ENCODE measurements at places on chromosomes 4 and X.

DNA sequence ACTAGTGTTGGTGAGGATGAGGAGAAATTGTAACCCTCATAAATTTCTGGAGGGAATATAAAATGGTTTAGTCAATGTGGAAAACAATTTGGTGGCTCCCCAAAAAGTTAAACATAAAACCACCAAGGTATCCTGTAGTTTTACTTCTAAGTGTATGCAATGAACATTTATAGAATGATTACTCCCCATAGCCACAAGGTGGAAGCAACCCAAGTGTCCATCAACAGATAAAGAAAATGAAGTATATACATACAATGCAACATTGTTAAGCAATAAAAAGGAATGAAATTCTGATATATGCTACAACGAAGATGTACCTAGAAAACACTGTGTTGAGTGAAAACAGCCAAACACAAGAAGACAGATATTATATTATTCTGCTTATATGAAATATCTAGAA lies 569.1 kb upstream of the GRID2 start:
- no peak for DNase-seq

- DNase-seq = no peak
Measured at GRCh38 chrX:70066646-70067045, 4.4 kb downstream of the OTUD6A start.

GRCh38 chrX:108224218-108224617 lies 132.6 kb downstream of the ATG4A start:
- no peak for DNase-seq

DNA sequence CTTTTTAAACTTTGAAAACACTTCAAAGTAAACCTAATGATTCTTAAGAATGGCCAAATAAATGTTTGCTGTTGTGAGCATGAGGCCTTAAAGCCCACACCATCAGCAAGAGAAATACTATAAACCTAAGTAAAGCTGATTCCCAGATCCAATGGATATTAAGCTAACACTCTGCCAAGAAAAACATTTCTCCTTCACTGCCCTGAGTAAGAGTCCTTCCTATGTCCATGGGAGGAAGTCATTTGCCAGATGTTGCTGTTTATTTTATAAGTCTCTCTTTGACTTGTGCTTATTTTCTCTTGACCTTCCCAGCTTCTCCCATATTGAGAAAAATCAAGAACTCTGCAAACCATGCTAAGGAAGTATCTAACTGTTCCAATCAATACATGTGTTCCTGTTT lies 154.3 kb upstream of the EDNRA start:
- peak; percentile 82 for DNase-seq

DNA sequence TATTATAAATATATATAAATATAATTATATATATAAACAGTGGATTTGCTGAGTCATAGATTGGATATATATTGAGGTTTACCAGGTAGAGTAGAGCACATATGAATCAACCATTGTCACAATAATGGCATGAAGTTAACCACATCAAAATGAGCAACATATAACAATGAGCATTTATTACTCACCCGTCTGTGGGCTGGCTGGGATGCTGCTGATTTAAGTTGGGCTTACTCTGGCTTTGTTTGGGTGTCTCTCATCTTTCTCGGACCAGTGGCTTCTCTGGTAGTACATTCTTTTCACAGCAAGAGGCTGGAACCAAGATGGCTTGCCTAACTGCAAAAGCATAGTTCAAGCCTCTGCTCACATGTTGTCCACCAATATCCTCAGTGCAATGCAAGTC lies 111.7 kb upstream of the TAPT1 start:
- no peak for DNase-seq

DNA sequence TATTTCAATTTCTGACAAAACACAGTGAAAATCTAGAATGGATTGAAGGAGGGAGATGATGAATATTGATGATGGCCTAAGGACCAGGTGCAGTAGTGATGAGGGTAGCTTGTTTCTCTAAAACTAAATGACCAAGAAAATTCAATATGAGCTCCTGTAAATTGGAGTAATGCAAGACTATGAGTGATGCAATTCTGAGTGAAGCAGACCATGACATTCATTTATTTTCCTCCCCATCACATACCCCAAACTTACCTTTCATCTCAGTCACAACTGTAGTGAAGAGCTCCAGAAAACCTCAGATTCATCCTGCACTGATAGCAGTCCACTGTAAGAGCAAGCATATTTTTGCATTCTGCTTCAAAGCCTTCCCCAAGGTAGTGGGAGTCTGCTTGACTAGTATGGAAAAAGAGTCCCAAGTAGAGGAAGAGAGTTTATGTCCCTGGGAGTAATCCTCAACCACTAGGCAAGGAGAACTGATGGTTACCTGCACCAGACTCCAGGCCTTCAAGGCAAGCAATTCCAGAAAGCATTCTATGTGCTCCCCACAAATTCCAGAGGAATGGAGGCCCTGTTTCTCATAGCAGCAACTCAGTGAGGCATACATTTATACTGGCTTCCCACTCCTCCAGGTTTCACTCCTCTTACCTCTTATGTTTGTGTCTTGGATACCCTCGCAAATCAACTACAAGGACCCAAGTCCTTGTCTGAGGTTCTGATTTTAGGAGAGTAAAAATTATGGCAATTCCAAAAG lies 47.2 kb downstream of the CXCL1 start:
- DNase-seq = no peak

DNA sequence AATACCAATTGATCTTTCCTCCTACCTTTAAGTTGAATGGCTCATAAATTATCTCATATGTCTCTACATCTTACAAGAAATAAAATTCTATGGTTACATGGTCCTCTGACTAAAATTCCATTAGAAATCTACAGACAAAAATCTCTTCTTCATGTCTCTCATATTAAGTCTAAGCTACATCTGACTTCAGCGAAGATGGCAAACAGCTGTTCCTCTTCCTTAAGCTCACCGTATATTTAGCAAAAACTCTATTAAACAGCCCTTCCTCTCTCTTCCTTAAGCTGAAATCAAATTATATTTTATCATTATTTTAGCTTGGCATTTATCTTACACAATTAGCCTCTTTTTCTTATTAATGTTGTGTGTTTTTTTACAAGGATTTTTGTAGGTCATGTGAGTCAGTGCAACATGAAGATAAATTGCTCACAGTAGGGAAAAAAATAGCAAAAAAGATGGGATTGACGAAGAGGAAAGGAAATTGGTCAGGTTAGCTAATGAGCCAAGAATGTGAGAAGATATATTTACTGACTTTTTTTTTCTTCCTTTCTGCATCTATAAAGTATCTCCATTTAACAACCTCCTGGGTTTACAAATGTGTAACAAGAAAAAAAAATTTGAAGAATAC lies 2412.8 kb downstream of the ARAP2 start:
- DNase-seq = peak; percentile 82

GRCh38 chr4:21888195-21888976 lies 60.2 kb downstream of the KCNIP4 start:
- peak; percentile 96 for DNase-seq

GRCh38 chr4:123987408-123987807 lies 590.8 kb downstream of the SPRY1 start:
- no peak for DNase-seq

DNA sequence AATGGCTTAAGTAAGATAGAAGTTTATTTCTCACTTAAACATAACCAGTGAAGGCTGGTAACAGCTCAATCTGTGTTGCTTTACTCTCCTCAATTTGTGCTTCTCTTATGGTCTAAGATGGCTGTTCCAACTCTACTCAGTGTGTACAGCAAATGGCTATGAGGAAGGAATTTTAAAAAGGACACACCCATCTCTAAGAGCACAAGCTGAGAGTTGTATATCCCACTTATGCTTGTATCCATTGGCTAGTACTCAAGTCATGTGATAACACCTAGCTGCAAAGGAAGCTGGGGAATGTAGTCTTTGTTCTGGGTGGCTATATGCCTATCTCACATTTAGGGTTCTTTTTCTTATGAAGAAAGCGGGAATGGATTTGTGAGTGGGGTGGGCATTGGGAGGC lies 63.3 kb downstream of the GPAT3 start:
- DNase-seq = peak; percentile 63

DNA sequence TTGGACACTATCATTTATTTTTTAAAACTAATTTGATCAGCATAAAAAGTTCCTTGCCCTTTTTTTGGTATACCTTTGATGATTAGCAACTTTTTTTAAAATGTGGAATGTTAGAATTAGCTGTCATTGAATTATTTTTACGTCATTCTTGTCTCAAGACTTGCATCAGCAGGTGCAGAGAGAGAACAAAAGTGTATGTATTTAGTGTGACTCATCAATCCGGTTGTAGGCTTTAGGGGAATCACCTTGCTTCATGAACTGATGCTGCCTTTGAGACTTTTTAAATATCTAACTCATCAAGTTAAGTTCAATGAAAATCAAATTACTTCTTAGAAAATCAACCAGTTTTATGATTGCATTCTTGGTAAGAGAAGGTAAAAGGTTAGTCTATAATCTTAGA lies 125.1 kb downstream of the ARX start:
- DNase-seq = no peak

GRCh38 chr4:58961925-58962324 lies 1851.7 kb upstream of the IGFBP7 start:
- no peak for DNase-seq

GRCh38 chrX:2701600-2701999 lies 10.5 kb downstream of the CD99 start:
- no peak for DNase-seq

GRCh38 chrX:28552882-28553829 lies 34.1 kb upstream of the IL1RAPL1 start:
- no peak for DNase-seq

GRCh38 chr4:38979511-38980230 lies 52.5 kb downstream of the TMEM156 start:
- DNase-seq = peak; percentile 74

GRCh38 chr4:168528131-168528949 lies 31.5 kb downstream of the PALLD start:
- DNase-seq = peak; percentile 86

- DNase-seq = no peak
Measured at GRCh38 chrX:64850371-64851082, 125.7 kb downstream of the ZC4H2 start.

DNA sequence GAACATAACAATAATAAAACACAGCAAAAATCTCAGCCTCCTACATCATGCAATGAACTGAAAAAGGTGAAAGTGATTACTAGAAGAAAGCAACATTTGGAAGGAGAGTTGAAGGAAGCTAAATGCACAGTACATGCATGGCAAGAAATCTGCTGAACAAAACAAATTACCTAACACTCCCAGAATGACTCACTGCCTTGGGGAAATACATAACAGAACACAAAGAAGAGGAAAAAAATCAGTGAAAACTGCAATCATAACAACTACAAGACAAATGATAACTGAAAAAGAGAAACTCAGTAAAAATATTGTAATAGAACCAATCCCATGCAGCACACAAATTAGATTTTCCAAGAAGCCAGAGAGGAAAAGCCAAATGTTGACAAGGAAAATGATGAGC lies 1513.2 kb downstream of the ARAP2 start:
- DNase-seq = no peak

DNA sequence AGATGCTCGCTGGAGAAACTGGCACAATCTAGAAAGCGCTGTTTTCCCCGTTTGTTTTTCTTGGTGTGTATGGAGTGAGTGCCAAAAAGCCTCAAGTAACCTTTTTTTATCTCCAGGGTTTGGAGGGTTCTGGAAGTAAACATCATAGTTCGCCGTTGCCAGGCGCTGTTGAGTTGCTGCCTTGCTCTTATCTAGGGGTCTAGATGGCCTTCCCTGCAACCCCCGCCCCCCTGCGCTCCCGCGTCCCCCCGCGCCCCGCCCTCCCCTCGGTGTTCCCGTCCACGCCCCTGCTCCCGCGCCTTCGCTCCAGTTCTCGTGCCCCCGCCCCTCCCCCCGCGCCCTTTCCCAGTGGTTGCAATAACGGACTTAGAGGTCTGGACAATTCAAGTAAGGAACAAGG lies 555 bp upstream of the GCNA start:
- DNase-seq = no peak

DNA sequence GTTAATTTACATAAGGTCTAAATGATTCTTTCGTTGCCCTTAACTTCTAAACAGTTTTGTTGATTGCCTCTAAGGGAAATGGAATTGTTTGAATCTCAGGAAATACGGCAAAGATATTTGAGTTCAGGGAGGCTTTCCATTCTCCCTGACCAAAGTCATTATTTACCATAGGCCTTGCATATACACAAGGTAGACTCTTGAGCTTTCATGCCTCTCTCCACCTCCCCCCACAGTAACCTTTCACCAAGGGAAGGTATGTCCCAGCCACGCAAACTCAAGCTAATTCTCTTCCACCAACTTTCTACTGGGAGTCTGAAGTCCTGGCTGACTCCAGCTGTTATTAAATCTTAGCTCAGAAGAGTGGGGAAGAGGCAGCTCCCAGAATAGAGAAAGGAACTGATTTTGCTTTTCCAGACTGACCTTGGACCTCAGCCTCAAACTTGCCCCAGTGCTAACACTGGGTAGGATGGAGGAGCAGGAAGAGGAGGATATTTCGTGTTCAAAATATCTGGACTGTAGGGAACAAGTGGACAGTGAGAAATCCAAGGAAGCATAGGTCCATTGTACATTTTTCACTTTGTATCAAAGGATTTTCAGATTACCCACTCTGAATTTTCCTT lies 1.4 kb downstream of the IGSF1 start:
- no peak for DNase-seq

DNA sequence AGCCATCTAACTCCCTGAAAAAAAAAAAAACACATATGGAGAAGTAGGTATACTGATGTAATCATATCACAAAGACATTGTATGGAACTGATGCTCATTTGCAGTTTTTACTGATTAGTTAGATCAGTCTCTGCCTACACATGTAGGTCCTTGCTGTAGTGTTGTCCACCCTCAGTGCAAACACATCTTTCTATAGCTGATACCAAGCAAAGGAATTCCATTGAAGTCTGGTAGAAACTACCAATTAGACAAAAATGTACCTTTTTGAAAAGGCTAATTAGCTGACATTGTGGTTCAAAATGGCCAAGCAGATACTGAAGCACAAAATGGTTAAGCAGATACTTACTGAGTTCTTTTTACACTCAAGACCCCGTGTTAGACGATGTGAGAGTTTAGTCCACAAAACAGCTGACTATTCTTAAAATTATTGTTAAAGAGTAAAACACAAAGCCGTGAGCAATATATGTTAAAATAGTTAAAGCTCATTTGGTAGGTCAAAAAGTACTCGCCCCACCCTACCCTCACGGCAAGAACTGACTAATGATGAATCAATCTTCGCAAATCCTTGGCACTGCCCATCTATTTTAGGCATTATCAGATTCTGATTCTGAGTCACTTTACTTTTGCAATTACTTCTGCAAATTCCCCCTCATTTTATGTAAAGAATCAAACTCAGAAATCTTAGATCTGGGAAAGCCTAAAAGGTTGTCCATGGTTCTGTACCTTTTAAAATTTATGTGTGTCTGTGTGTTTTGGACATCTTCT lies 40.4 kb downstream of the COL4A6 start:
- peak; percentile 55 for DNase-seq

GRCh38 chr4:116362583-116362982 lies 722.8 kb downstream of the TRAM1L1 start:
- no peak for DNase-seq

DNA sequence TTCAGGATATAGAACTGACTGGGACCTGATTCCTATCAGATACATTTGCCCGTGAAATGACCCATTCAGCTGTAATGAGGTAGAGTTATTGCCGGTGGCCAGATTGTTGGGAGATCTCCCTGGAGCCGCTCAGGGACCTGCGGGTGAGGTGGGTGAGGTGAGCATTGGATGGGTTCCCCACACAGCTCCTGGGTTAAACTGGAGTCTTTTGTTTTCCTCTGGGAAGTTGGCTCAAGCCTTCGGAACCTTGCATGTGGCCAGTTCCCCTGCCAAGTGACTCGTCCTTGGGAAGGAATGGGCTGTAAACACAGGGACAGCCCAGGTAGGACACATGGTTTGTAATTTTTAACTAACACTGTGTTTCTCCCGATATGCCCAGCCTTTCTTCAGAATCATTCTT lies 31.6 kb upstream of the KIT start:
- DNase-seq = peak; percentile 27

GRCh38 chr4:16791460-16791859 lies 107.0 kb downstream of the LDB2 start:
- no peak for DNase-seq

All from EH (cell line).